ENCODE measurements at places on chromosomes 6 and 20.

- DNase-seq, result no peak
Measured at GRCh38 chr6:98687752-98688151, 146.6 kb upstream of the POU3F2 start.

GRCh38 chr20:51195419-51195901, 172.6 kb upstream of the KCNG1 start:
- no peak for DNase-seq

DNA sequence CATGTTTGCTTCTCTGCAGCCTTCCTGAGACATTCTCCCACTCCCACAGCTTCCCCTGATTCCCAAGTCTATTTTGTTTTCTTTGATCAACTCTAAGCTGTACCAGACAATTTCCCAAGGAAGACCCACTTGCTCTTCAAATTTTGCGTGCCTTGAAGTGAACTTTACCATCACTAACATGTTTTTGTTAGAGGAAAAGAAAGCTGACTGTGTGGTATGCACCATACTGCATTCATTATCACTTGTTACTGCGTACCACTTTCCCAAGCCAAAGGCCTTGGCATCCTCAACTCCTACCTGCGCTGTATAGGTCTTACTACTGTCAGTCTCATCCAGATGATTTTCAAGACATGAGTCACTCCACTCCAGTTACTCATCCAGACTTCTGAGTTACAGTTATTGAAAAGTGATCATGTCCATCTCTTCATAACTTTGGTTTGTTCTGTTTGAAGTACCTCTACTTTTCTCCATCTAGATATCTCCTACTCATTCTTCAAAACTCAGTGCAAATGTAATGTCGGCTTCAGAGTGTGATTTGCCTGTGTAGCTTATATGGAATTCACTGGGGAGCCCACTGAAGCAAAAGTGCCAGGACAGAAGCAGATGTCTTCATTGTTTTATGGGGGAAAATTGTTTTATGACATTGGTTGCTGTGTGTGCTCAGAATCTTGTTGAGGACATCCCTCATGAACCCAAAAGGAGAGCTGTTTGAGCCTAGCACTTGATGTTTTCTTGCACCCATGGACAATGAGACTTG, 5.2 kb downstream of the RPS12 start:
- no peak for DNase-seq

DNA sequence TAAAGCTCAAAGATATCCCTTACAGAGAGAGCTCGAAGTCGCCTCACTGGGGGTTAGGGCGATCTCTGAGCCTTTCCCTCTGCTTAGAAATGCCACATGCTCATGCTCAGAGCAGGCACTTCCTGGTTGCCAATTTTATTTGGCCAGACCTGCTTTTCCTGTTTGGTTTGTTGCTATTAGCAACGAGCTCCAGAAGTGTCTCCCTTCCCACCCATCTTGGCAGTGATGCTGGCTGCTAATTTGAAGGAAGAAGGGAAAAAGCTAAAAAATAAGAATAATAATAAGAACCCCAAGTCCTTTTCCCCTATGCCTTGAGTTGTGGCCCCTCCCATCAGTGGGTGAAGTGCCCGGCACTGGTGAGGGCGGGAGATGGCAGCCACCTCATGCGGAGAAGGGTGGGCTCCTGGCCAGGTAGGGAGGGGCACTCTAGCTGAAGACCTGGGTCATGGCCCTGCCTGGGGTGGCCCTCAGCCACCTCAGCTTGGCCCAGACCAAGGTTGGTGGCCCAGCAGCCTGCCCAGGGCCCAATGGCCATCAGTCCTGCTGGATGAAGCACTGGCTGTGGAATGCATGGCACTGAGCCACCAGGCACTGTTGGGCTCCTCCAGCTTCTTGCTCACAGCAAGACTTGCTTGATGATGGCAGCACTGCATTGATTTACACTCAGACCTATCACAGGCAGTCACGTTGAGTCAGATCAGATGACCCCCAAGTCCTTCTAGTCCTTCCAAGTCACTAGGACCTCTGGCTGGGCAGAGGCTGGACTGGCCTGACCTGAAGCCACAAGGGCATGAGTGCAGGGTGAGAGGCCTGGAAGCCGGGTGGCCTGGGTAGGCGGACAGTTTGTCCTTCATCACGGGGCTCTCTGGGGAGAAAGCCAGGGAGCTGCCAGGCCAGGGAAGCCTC, 79.0 kb downstream of the SYNJ2 start:
- DNase-seq, result no peak
